ENCODE measurements at places on chromosomes 12 and 14.

DNA sequence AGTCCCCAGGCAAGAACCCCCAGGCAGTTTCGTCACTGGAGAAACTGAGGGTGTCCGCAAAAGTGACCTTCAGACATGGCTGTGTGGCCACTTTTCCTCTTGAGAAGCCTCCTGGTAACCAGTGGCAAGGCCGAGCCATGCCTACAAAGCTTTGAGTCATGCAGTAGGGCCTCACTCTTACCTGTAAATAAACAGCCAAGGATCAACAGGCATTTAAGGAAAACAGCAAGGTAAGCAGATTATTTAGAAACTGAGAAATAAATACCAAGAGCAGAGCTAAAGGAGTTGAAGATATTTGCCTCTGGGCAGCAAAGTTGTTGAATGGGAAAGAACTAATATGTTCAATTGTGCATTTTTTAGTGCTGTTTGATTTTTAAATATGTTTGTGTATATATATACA, 141.0 kb upstream of the BCL2L14 start:
- DNase-seq, result no peak

DNA sequence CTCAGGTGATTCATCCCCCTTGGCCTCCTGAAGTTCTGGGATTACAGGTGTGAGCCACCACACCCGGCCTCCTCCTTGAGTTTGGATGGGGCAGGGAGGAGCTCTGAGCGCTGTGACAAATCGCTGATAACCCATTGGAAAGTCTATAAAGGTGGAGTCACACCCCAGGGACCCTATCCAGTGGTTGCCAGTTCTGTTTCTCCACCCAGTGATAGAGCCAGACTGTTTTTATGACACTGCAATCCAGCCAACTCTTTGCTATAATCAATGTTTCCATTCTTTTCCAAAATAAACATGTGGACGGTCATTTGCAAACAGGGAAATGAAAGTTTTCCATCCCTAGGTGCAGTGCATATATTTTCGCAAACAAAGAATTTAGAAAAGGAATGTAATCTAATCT, 142.0 kb upstream of the PELI2 start:
- no peak for DNase-seq

DNA sequence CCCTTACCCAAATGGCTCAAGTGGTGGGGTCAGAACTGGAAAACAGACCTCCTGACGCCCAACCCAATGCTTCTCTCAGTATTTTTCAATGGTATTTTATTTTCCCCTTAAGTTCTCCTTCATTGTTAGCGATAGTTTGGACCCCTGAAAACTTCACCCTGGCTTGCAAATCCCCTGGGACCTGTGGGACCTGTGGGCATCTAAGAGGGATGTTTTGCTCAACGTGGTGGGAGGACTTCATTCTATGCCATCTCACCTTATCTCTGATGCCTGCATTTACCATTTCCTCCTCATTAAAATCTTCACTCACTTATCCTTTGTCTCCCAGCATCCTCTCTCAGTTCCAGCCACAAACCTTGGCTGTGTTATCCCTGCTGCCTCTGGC, 59.4 kb upstream of the GZMB start:
- DNase-seq, result no peak

- no peak for DNase-seq
Measured at GRCh38 chr12:2697057-2697800, 97.5 kb upstream of the FKBP4 start.

GRCh38 chr12:75922944-75923642, 108.5 kb downstream of the PHLDA1 start:
- DNase-seq, result no peak

DNA sequence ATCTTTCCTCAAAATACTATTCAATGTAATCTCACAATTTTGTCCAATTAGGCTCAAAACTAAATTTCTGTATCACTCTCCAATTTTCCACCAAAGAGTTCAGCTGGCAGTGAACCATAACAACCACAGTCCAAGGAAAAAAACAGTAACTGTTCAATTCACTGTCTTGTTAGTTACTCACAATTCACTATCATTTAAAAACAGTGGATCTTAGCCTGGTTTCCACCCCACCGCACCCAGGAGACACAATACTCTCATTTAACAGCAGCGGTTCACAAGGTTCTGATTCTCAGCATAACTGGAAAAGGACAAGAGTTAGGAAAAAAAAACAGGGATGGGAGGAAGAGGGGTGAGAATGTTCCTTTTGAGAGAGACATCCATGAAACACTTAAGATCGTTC, 40.5 kb downstream of the MED13L start:
- no peak for DNase-seq

Measured in activated naive CD4-positive, alpha-beta T cell treated with anti-CD3 and anti-CD28 coated beads for 36 hours (primary cell).